Cerebellum (tissue), 4 donors: ENCODE measurements at places on chromosomes 1 and 21. TPM values are rescaled to one million over a fixed set of nuclear protein-coding genes. Genes with fewer than 3 reads are reported as not detected.

DNA sequence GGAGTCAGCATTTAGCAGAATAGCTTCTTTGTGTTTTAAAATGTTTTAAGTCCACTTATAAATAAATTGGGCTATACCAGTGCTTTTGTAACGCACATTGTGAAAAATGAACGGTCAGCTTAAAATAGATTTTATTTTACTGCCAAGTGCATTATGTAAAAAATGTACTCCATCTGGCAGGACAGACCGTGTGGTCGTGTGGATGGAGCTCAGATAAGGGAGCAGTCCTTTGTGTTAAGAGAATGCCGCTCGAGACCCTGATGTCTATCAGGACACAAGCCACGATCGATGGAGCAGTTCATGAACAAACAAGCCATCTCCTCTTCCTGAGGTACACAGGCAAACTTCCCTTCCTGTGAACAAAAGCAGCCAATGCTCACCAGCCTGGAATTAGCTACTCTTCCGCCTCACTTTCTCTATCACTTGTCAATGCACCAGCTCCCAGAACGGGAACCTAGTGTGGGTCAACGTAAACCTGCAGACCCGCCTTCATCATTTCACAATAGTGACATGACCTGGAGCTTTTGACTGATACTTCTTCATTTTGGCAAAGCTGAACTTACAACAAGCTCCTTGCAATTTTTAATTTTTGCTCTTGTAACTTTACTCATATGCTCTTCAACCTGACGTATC lies 243.5 kb downstream of the TGFB2 start:
- no peak for DNase-seq

DNA sequence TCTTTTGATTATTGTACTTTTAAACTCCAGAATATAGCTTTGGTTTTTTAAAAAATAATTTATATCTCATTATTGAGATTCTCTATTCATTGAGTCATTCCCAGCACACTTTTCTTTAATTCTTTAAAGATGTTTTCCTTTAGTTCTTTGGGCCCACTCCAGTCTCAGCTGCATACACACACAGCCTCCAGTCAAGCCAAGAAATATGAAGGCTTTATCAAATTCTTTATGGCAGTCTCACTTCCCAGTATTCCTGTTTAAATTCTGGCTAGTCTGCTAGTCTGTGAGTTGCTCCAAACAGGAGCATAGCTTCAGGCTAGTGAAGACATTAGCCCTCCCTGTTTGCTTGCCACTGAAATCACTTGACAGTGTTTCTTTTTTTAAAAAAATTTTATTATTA lies 61.2 kb downstream of the CRP start:
- DNase-seq = no peak

- DNase-seq = no peak
Measured at GRCh38 chr1:167565922-167566321, 12.4 kb upstream of the CREG1 start.

Gene ALG14
- total RNA-seq = 3.2 TPM

Gene NTMT2
- total RNA-seq = not detected

Gene IGSF21
- 17.3 TPM for total RNA-seq
